ENCODE measurements at places on chromosomes 3 and 15.

- no peak for DNase-seq
Observed at GRCh38 chr3:187735837-187736236, 9.4 kb downstream of the BCL6 start.

GRCh38 chr3:107506458-107506857, 16.3 kb upstream of the BBX start:
- DNase-seq: no peak

DNA sequence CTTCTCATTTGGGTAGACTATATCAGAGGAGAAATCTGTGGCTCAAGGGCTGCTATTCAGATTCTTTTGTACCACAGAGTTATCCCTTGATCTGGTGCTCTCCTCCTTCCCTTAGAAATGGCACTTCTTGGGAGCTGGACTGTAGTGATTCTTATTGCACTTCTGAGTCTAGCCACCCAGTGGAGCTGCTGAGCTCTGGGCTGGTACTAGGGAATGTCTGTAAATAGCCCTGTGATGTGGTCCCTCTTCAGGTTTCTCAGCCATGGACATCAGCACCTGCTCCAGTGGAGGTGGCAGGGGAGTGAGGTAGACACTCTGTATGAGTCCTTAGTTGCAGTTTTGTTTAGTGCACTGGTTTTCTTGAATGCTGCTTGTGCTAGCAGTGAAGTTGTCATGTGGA, 1292.6 kb downstream of the SI start:
- no peak for DNase-seq

- peak; percentile 36 for DNase-seq
Observed at GRCh38 chr3:16151109-16151508, 23.4 kb upstream of the GALNT15 start.

GRCh38 chr3:45204136-45204535, 22.0 kb downstream of the TMEM158 start:
- no peak for DNase-seq

DNA sequence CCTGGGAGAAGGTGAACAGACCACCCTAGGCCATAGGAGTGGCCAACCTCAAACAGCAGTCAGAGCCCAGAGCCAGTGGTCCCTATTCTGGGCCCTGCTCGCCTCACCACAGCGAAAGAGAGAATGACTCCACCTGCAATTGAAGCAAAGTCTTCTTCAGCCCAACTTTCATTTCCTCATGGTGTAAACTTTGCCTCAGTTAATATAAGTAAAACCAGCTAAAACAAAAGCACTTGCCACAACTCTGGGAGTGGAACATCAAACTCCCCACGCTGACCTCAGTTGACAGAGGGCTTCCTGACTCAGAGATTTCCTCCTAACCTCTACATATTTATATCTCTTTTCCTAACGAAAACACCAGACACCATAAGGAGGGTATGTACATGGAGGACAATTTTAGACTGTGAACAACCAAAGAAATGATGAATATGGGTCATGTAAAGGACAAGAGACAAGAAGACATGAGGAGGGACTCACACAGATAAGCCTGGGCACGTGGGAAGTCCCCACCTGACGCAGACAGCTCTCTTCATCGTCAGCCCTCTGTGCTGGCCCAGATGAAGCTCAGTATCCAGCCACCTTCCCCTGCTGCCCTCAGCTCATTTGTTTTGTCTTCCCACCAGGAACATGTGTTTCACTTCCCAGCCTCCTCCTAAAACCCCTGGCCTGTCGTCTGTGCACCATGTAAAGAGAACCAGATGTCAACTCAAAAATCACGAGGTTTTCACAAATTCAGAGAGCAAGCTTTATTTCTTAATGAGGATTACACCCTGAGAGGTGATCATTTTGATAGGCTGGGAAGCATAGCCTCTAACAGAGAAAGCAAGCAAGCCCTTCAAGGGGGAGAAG, 140.9 kb downstream of the KCNMB2 start:
- no peak for DNase-seq

GRCh38 chr3:193564012-193564411, 9.3 kb upstream of the ATP13A4 start:
- DNase-seq: peak; percentile 42

- DNase-seq: no peak
Observed at GRCh38 chr3:138206196-138206595, 19.1 kb downstream of the ARMC8 start.

- DNase-seq: peak; percentile 81
Observed at GRCh38 chr15:64443747-64444621, 16.4 kb upstream of the ZNF609 start.

DNA sequence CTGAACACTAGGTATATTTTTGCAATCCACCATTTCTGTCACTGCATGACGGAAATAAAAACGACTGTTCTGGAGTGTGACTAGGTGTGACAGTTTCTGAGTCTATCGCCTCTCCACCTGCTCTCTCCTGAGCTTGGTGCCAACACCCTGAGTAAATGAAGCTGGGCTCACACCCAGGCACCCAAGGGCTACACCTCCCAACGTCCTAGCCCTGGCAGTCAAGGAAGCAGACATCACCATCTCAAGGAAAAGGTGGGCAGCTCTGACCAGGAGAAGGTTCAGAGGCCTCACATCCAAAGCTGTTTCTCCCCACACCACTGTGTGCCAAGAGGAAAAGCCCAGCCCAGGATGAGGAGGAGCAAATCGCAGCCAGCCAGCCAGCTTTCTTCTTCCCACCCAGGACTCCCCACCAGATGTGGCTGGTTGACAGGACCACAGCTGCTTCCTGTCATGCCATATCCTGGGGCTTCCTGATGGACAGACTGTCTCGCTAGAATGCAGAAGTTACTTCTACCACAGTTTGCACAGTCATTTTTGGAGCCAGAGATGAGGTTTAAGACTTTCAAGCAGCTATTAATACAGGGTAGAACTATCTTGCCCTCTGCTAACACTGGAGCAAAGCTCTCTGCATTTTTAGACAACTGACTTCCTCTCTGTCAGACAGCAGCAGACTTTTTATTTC, 3.3 kb downstream of the SCAMP2 start:
- no peak for DNase-seq

DNA sequence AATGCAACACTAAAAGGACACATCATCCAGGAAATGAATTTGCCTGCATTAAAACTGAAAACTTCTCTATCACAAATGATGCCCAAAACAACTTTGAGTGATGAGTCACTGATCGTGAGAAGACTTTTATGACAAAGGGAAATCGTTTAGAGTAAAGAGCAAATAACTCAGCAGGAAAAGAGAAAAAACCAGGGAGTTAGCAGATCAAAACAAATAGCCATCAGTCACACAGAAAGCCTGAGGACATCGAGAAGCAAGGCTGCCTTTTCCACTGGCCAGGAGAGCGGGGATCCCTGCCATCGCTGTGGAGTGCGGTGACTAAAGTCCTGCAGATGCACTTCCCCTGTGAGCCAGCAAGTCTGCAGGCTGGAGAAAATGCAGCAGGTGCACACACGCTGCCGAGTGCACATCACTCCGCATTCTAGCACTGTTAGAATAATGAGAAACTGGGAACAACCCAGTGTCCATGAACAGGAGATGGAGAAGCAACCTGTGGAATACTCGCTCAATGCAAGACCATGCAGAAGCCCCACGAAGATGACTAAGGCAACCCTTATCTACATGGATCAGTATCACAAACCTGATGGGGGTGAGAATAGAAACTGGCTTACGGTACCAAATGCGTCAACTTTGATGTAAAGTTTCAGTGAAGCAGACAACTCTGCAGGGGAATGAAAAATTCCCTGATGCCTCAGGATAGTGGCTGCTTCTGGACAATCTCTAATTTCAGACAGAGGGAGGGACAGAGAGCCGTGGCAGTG, 86.4 kb downstream of the NSMCE3 start:
- DNase-seq: peak; percentile 21

DNA sequence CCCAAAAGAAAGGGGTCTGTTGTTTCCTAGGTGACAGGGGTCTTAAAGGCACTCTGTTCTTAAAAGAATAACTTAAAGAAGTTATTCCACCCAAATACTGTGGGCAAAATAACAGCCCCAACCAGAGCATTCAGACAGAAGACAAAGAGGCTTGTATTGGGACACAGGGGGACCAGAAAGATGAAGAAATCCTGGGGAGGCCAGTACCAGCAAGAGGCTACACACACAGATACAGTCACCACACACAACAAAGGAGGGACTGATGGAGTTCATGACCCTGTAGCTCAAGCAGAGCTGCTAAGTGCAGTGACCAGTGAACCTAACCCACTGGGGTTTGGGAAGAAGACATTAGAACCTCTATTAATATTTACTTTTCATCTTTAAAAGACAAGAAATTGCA, 59.0 kb downstream of the MTHFS start:
- DNase-seq: no peak

DNA sequence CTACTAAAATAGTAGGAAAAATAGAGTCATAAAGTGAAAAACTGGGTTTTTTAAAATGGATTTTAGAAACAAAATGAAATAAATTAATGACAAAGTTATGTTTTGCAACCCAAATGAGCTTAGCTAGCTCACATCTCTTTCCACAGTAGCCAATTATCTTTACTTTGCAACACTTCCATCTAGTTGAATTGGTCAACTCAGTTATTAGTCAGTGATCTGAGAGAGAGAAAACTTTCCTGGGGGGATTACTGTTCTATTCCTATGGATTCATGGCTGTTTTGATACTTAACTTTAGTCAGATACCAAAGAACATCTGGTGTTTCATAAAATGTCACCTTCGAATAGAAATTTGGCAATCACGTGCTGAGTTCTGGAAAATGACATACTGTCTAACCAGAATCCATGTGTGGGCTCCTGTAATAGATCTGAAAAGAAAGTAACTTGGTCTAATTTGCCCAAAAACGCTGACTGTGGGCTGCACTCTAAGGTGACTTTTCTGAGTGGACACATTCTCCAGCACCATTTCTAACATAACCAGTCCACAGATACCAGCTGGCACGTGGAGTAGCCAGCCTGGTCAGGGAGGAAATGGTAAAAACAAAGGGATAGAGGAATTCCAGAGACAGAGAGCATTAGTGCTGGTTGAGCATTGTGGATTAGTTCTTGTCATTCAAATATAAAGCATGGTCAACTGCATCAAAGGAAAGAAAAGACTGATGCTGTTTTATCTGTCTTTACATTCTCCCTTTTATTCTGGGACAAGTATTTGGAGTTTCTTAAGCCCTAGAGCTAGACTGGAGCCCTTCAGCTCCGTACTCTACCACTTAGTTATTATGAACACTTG, 45.2 kb upstream of the CCDC80 start:
- DNase-seq: no peak

DNA sequence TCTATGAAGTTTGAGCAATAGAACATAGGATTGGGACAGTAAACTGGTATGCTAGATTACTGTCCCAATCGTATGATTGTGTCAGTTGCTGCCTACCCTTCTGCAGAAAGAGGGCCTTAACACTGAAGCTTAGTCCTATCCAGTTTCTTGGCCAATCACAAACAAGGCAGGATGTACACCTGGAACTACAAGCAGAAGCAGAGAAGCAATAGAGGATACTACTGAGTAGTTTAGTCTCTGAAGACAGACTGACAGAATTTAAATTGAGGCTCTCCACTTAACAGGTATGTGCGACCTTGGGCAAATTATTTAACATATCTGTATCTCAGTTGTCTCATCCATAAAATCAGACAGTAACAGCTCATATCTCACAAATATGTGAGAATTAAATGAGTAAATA, 85.0 kb downstream of the ZNF280D start:
- DNase-seq: no peak

DNA sequence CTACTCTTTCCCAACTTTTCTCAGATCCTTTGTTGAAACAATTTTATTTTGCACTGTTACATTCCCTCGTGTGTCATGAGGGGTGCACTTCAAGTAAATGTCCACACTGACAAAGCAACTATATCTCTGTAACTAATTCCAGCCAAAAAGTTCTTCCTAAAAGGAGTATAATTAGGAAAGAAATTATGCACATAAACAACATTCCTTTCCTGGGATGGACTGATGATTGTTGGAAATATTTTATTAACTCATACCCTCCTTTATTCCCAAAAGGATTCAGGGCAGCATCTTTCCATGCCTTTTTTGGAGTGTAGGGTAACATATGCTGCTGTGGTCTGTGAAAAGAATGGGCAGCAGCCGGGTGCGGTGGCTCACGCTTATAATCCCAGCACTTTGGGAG, 426.1 kb upstream of the THBS1 start:
- no peak for DNase-seq

DNA sequence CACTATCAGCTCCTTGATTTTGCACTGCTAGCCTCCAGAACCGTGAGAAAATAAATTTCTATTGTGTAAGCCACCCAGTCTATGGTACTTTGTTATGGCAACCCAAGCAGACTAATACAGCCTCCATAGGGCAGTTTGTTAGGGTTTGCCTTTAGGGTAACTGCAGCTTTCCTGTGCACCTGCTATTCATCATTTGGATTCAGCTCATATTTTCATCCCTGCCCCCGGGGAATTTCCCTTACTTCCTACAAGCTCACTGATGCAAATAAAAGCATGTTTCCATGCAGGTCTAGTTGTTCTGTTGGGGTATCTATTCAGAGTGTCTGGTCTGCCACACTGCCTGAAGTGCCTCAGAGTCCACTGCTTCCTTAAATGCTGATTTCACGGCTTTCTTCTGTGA, 48.6 kb upstream of the ATOSA start:
- DNase-seq: no peak

DNA sequence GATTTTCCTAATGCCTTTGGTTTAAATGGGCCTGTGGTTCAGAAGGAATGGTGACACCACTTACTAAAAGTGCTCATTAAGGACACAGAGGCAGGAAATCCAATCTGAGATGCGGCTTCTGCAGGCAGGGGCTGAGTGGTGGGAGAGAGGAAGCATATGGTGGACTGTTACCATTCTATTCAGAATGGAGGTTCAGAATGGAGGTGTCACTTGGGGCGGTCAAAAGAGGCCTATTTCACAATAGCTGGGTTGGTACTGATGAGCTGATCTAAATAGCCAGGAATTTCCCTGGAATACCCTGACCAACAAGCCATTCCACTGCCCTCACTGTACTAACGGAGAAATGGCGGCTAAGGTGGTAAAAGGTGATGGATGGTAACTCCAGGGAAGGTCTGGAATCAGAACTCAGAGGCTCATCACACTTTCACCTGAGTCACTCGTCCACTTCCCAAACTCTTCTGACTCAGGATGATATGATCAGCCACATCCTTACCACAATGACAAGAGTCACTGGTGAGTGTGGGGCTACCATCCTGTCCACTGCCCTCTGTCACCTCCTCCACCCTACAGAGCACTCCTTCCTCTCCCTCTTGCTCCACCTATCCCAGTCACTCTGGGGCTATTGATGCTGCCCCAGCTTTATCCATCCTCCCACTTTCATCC, 15.7 kb downstream of the RFT1 start:
- DNase-seq: no peak

- DNase-seq: no peak
Observed at GRCh38 chr15:31365655-31366127, 39.1 kb downstream of the KLF13 start.

DNA sequence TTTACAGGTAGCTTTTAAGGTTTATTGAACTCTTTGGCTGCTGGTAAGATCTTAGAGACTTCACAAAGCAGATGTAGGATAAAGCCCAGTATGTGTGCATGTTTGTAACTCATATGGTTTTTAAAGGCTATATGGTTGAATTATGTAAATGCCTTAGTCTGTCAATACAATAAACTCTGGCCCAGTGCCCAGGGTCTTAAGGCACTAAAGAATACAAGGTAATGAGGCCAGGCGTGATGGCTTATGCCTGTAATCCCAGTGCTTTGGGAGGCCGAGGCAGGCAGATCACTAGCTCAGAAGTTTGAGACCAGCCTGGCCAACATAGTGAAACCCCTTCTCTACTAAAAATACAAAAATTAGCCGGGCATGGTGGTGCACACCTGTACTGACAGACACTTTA, 170.3 kb upstream of the CGNL1 start:
- no peak for DNase-seq
